Amygdala (tissue), 56 donors: ENCODE measurements at places on chromosomes 13 and 19.

GRCh38 chr13:102399791-102400674, 1.8 kb downstream of the FGF14 start:
- peak; percentile 15 for DNase-seq

GRCh38 chr19:55460670-55461258, 678 bp downstream of the ISOC2 start:
- DNase-seq, result no peak

- no peak for DNase-seq
These were observed 21.9 kb downstream of the CCL25 start for GRCh38 chr19:8074501-8074900.

GRCh38 chr19:33215438-33216197, 10.0 kb downstream of the SLC7A10 start:
- no peak for DNase-seq

DNA sequence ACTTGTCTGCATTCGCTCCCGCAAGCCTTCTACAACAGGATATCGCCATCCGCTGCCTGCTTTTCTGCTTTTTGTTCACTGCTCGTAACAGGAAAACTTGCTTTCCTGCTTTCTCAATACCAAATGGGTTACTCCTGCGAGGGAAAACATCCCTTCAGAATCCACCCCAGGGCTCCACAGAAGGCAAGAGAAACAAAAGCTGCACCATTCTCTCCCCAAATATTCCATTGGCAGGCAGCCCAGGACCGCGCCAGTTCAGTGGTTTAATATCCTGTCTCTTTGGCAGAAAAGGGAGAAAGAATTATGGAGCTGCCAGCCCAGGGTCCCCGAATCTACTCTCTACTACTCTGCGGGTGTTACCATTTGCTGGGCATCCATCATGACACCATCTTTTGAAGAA, 84.7 kb upstream of the DOCK9 start:
- DNase-seq, result no peak

DNA sequence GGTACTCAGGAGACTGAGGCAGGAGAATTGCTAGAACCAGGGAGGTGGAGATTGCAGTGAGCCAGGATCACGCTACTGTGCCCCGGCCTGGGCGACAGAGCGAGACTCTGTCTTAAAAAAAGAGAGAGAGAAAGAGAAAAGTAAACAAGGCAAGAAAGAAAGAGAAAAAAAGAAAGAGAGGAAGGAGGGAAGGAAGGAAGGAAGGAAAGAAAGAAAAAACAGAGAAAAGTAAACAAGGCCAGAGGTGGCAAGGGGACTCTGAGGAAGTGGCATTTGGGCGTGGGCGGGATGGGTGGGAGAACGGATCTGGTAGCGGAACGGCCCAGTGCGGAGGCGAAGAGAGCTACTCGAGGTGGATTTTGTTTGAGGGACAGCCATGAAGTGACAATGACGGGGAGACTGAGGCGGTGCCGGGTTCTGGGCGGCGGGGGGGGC, 7.5 kb upstream of the ARRDC2 start:
- no peak for DNase-seq

GRCh38 chr19:48271531-48272151, 1.8 kb downstream of the ZNF114 start:
- no peak for DNase-seq

DNA sequence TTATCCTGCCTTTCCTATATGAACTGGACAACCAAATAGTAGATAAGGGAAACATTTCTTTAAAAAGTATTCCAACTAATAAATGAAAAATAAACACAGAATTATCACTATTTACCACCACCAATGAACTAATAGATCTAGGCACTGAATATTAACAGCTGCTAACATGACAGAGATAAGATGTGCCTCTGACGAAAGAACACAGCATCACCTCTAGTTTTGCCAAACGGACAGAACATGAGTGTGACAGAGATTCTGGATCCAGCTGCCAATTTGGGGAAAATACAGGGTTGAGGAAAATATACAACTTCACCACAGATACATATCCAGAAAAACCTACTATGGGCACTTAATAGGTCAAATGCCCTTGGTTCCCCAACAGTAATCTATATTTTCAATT, 18.0 kb downstream of the VPS36 start:
- DNase-seq, result no peak

DNA sequence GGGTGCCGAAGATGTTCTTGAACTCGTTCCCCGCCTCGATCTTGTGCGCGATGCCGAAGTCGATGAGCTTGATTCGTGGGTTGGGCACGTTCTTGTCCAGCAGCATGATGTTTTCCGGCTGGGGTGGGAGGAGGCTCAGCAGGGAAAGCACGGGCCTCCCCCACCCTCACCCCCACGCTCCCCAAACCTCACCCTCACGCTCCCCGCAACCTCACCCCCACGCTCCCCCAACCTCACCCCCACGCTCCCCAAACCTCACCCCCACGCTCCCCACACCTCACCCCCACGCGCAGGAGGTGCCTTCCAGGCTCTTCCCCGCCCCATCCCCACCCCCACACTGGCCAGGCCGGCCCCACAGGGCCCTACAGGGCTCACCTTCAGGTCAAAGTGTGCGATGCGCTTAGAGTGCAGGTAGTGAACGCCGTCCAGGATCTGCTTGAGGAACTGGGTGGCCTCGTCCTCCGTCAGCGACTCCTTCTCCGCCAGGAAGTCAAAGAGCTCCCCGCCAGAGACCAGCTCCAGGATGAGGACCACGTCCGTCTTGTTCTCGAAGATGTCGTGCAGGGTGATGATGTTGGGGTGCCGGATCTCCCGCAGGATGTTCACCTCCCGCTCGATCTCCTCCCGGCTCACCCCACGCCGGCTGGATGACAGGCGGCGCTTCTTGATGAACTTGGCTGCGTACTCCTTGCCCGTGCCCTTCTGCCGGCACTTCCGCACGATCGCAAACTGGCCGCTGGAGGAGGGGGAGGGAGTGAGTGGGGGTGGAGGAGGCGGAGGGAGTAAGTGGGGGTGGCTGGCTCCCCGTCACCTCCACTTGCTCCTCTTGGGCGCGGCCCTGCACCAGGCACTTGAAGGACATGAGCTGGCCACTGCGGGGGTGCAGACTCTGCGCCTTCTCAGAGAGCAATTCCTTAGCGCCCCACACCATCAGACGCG, 6.4 kb downstream of the DAPK3 start:
- DNase-seq, result no peak

DNA sequence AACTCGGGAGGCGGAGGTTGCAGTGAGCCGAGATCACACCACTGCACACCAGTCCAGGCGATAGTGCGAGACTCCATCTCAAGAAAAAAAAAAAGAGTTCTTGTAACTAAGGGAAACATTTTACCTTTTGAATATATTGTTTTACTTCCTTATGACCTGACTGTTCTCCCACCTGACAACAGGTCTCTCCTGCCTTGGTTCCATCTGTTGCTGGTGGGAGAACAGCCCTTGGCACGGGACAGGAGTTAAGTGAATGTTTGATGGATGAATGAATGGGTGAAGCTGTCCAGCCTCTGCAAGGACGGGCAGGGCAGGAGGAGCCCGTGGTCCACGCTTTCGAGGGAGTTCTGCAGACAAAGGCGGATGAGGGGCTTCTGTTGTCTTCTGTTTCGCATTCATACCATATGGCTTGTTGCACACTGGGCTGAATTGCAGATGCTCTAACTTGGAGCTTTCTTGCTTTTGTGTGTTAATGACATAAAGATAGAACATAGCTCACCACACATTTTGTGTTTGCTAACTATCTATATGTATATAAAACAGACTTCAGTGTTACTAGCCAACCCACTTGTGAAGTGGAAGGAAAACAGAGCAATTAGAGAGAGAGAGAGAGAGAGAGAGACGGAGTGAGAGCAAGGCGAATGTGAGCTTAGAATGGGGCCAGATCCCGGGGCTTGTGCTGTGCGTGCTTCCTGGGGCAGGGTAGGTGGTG, 16.2 kb upstream of the CCNE1 start:
- DNase-seq, result no peak

- DNase-seq, result no peak
These were observed 88.8 kb downstream of the ZNF429 start for GRCh38 chr19:21593934-21594820.
